ENCODE measurements at places on chromosomes 16 and 17. TPM values are rescaled to one million over a fixed set of nuclear protein-coding genes. Genes with fewer than 3 reads are reported as not detected.
A peak's percentile ranks its signal among the peaks of the same experiment; 100 is the strongest.

- H3K27me3 ChIP-seq: no peaks in the 10 kb centered on the region
- no peaks in the 10 kb centered on the region for H3K36me3 ChIP-seq
- DNase-seq: no peak
- H3K4me1 ChIP-seq: peaks cover 5% of the 10 kb centered on the region
- H3K27ac ChIP-seq: no peak overlapping the region
Observed at GRCh38 chr16:30490210-30490609, 17.7 kb downstream of the ITGAL start.

GRCh38 chr16:85644093-85644712 lies 31.1 kb downstream of the GSE1 start:
- no peak overlapping the region for H3K4me3 ChIP-seq
- no peaks in the 10 kb centered on the region for H3K4me1 ChIP-seq
- DNase-seq: no peak
- peaks cover 6% of the 10 kb centered on the region for H3K36me3 ChIP-seq
- H3K27me3 ChIP-seq: no peaks in the 10 kb centered on the region
- H3K27ac ChIP-seq: no peak overlapping the region

QRICH2 gene
- total RNA-seq: 3.0 TPM

FNDC8 gene
- total RNA-seq: not detected

GRCh38 chr16:57929250-57929649 lies 41.7 kb downstream of the CNGB1 start:
- H3K4me3 ChIP-seq: no peak overlapping the region
- H3K27me3 ChIP-seq: no peaks in the 10 kb centered on the region
- no peaks in the 10 kb centered on the region for H3K36me3 ChIP-seq
- H3K27ac ChIP-seq: no peak overlapping the region
- no peaks in the 10 kb centered on the region for H3K4me1 ChIP-seq

DNA sequence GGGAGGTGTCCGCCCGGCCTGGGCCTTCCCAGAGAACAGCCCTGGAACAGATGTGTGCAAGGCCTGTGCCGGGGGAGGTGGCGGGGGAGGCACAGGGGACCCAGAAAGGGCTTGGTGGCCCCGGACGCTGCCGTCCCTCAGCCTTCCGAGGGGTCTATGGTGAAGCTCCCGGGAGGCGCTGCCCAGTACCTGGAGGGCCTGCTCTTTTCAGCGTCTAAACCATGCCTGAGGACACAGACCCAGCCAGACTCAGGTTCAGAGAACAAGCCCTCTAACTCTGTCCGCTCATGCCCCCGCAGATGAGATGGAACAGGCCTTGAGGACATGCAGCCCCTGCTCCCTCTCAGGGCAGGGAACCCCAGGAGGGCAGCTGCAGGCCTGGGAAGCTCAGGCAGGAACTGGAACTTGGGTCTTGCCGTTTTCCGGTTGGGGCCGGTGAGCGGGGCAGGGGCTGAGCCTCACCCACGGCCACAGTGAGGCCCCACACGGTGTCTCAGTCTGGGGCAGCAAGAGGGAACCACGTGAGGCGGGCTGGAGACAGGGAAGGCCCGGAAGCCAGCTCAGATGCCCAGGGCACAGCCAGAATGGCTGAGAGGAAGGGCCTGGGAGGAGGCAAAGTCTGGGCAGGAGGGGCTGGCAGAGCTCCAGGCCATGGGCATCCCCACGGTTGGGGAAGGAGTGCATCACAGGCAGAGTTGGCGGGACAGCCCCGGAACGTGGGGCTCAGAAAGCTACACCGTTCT lies 12.5 kb downstream of the SLC16A3 start:
- no peaks in the 10 kb centered on the region for H3K27me3 ChIP-seq
- DNase-seq: no peak
- H3K27ac ChIP-seq: peak overlapping the region; percentile 85
- H3K36me3 ChIP-seq: no peaks in the 10 kb centered on the region
- H3K4me1 ChIP-seq: peaks cover 45% of the 10 kb centered on the region
- H3K4me3 ChIP-seq: no peak overlapping the region

DNA sequence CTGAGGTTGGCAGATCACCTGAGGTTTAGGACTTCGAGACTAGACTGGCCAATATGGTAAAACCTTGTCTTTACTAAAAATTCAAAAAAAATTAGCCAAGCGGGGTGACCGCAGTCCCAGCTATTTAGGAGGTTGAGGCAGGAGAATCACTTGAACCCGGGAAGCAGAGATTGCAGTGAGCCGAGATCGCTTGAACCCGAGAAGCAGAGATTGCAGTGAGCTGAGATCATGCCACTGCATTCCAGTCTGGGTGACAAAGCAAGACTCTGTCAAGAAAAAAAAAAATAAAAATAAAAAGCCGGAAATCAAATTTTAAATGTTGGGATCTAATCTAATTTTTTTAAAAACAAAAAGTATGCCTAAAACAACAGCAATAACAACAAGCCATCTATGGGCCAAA lies 56.3 kb downstream of the ABCC1 start:
- peaks cover 9% of the 10 kb centered on the region for H3K36me3 ChIP-seq
- H3K4me1 ChIP-seq: peaks cover 6% of the 10 kb centered on the region
- H3K27ac ChIP-seq: no peak overlapping the region
- DNase-seq: no peak
- H3K4me3 ChIP-seq: no peak overlapping the region
- H3K27me3 ChIP-seq: no peaks in the 10 kb centered on the region

DNA sequence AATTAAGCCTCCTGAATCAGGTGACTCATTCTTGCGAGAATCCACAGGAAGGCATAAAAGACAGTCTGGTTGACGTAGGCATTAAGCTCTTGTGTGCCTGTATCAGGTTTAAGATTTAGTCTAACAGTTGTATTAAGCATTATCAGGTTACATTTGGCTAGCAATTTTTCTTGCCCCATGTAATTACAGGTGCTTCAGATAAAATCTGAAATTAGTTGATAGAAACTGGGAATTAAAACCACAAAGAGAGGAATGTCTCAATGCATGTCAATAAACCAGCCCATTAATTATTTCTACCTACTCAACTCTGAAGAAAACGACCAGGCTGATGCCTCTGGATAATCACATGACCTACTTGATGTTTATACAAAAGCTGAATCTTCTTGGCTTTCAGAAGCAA lies 217.2 kb downstream of the CA10 start:
- DNase-seq: no peak
- no peaks in the 10 kb centered on the region for H3K27me3 ChIP-seq
- no peak overlapping the region for H3K4me3 ChIP-seq

- H3K27ac ChIP-seq: no peak overlapping the region
- H3K36me3 ChIP-seq: no peaks in the 10 kb centered on the region
- no peaks in the 10 kb centered on the region for H3K27me3 ChIP-seq
- no peaks in the 10 kb centered on the region for H3K4me1 ChIP-seq
Observed at GRCh38 chr17:14121952-14122351, 52.6 kb downstream of the COX10 start.

GRCh38 chr17:57261084-57261461 lies 4.8 kb downstream of the MSI2 start:
- no peak overlapping the region for H3K4me3 ChIP-seq
- H3K4me1 ChIP-seq: peaks cover 14% of the 10 kb centered on the region
- H3K27ac ChIP-seq: no peak overlapping the region
- no peaks in the 10 kb centered on the region for H3K27me3 ChIP-seq

DNA sequence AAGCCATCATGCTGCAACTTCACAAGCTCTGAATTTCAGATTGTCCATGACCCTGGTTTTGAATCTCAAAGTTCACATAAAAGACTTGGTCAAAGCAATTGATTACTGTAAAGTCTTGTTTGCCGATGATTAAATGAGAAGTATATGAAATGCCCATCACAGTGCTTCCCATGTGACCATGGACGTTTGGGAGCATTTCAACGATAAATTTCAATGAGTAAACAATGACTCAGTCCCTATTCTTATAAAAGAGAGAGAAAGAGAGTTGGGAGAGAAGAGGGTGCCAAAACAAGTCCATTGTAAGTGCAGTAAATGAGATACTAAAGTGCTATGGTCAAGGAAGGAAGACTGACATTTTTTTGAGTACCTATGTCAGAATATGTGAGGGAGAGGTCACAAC lies 276.9 kb downstream of the SOX9 start:
- H3K27ac ChIP-seq: no peak overlapping the region
- no peak overlapping the region for H3K4me3 ChIP-seq
- H3K4me1 ChIP-seq: no peaks in the 10 kb centered on the region
- no peak for DNase-seq
- H3K36me3 ChIP-seq: no peaks in the 10 kb centered on the region

- DNase-seq: no peak
- no peak overlapping the region for H3K4me3 ChIP-seq
- H3K4me1 ChIP-seq: peaks cover 6% of the 10 kb centered on the region
Observed at GRCh38 chr17:38420518-38420917, 7.7 kb upstream of the ARHGAP23 start.

GRCh38 chr16:87957296-87958094 lies 6.3 kb downstream of the BANP start:
- peaks cover 9% of the 10 kb centered on the region for H3K36me3 ChIP-seq
- no peak overlapping the region for H3K27ac ChIP-seq
- no peaks in the 10 kb centered on the region for H3K27me3 ChIP-seq
- peaks cover 24% of the 10 kb centered on the region for H3K4me1 ChIP-seq
- DNase-seq: no peak

DNA sequence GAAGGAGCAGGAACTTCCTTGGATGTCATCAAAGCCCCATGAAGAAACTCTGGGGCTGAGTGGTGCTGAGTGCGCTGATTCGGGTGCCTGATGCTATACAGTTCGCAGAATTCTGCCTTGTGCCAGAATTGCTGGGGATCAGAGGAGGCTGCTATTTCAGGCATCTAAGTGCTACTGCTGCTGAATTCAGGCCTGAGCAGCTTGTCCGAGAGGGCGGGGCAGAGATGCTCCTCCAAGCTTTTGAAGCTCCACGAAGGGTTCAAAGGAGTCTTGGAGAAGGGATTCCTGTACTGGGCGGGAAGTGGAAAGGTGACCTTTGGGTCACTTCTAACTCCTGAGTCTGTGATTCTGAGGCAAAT lies 227.8 kb downstream of the CCDC182 start:
- peak; percentile 62 for DNase-seq
- no peak overlapping the region for H3K4me3 ChIP-seq
- H3K4me1 ChIP-seq: peaks cover 12% of the 10 kb centered on the region
- no peaks in the 10 kb centered on the region for H3K27me3 ChIP-seq
- H3K36me3 ChIP-seq: no peaks in the 10 kb centered on the region

CIAO3 gene
- total RNA-seq: 40.6 TPM

PRAC1 gene
- not detected for total RNA-seq

FGF11 gene
- total RNA-seq: 3.5 TPM

GRCh38 chr16:24847358-24847664 lies 1.5 kb downstream of the SLC5A11 start:
- no peak for DNase-seq
- no peaks in the 10 kb centered on the region for H3K4me1 ChIP-seq
- H3K36me3 ChIP-seq: no peaks in the 10 kb centered on the region
- no peaks in the 10 kb centered on the region for H3K27me3 ChIP-seq

GRCh38 chr16:67781565-67781921 lies 24.8 kb downstream of the RANBP10 start:
- no peak overlapping the region for H3K4me3 ChIP-seq
- H3K27ac ChIP-seq: no peak overlapping the region
- DNase-seq: no peak
- no peaks in the 10 kb centered on the region for H3K27me3 ChIP-seq
- no peaks in the 10 kb centered on the region for H3K4me1 ChIP-seq

UMOD gene
- not detected for total RNA-seq

DNA sequence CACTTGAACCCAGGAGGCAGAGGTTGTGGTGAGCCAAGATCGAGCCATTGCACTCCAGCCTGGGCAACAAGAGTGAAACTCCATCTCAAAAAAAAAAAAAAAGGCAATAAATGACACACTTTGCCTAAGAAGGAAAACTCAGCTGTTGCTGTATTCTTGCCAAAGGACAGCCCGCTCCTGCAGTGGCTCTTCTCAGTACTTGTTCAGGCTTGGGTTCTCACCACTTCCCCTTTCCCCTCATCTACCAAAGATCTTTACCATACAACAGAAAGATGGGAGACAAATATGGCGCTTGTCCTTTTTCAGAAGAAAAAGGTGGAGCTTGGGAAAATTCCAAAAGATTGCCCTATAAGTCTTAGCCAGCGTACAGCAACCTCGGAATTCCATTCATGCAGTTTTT lies 58.5 kb downstream of the MYH13 start:
- no peaks in the 10 kb centered on the region for H3K36me3 ChIP-seq
- H3K27ac ChIP-seq: no peak overlapping the region
- H3K4me1 ChIP-seq: no peaks in the 10 kb centered on the region

B3GNT9 gene
- total RNA-seq: 17.1 TPM

DNA sequence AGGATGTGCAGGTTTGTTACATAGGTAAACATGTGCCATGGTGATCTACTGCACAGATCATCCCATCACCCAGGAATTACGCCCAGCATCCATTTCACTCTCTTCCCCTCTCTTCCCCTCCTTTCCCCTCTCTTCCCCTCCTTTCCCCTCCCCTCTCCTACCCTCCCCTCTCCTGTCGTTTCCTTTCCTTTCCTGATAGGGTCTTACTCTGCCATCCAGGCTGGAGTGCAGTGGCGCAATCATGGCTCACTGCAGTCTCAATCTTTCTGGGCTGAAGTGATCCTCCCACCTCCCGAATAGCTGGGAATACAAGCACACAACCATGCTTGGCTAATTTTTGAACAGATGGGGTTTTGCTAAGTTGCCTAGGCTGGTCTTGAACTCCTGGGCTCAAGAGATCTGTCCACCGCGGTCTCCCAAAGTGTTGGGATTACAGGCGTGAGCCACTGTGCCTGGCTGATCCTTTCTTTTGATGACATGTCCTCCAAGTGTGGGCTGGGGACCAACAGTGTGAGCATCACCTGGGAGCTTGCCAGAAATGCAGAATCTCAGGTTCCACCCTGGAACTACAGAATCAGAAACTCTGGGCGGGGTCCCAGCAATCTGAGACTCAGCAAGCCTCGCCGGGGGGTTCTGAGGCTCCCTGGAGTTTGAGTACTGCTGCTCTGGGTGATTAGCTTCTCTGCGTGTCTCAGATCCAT lies 10.8 kb downstream of the ATP2C2 start:
- no peaks in the 10 kb centered on the region for H3K36me3 ChIP-seq
- no peak for DNase-seq
- peaks cover 3% of the 10 kb centered on the region for H3K4me1 ChIP-seq
- H3K4me3 ChIP-seq: no peak overlapping the region
- H3K27ac ChIP-seq: no peak overlapping the region
- H3K27me3 ChIP-seq: no peaks in the 10 kb centered on the region

DNA sequence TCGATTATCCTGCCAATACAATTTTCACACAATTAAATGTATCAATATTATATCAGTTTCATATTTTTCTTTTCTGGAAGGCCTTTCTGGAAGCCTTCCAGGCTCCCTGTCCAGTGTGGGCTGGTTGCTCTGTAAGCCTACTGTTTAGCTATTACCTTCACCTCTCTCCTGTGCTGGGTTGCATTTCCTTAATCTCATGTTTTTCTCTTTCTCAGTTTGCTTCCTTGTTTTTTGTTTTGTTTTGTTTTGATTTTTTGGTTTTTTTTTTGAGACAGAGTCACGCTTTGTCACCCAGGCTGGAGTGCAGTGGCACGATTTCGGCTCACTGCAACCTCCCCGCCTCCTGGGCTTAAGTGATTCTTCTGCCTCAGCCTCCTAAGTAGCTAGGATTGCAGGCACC lies 6.8 kb downstream of the SEPHS2 start:
- no peak for DNase-seq
- no peak overlapping the region for H3K27ac ChIP-seq
- H3K4me3 ChIP-seq: no peak overlapping the region
- H3K36me3 ChIP-seq: peaks cover 4% of the 10 kb centered on the region
